Activated CD8-positive, alpha-beta T cell treated with anti-CD3 and anti-CD28 coated beads, Interleukin-2, amount 10 ng/mL, durations not matched to agents 7 days and 5 days (primary cell): ENCODE measurements at places on chromosomes 7 and 10. TPM values are rescaled to one million over a fixed set of nuclear protein-coding genes. Genes with fewer than 3 reads are reported as not detected.

The FFAR4 gene
- not detected for total RNA-seq

The MAD1L1 gene
- total RNA-seq = 82.7 TPM

The TRIL gene
- total RNA-seq = not detected

DNA sequence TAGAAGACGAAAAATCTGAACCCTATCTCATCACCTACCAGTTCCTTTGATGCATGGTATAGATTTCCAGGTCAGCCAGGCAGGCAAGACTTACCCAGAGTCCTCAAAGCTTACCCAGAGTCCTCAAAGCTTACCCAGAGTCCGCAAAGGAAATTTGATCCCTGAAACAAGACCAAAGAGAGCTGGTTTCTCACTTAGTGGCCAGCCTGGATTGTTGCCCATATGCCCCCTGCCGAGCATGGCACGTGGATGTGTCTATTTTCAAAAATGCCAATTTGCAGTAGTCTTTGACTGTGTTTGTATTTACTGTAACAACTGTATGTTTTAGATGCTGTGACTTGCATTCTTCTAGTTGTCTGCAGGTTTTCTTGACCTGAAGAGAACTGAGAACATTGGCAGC, 120.2 kb upstream of the STARD3NL start:
- H3K36me3 ChIP-seq = no peaks in the 10 kb centered on the region
- no peak overlapping the region for H3K27ac ChIP-seq
- DNase-seq = no peak
- H3K27me3 ChIP-seq = peaks cover 11% of the 10 kb centered on the region
- no peaks in the 10 kb centered on the region for H3K4me1 ChIP-seq

GRCh38 chr10:63759335-63759734, 238.1 kb downstream of the REEP3 start:
- no peak overlapping the region for H3K4me3 ChIP-seq
- no peaks in the 10 kb centered on the region for H3K36me3 ChIP-seq
- no peak for DNase-seq
- H3K27ac ChIP-seq = no peak overlapping the region
- no peaks in the 10 kb centered on the region for H3K4me1 ChIP-seq
- H3K27me3 ChIP-seq = peaks cover 23% of the 10 kb centered on the region

GRCh38 chr7:107951172-107951787, 51.7 kb downstream of the LAMB1 start:
- no peaks in the 10 kb centered on the region for H3K36me3 ChIP-seq
- H3K27ac ChIP-seq = no peak overlapping the region
- DNase-seq = no peak
- H3K4me1 ChIP-seq = no peaks in the 10 kb centered on the region

The CFAP70 gene
- total RNA-seq = 0.57 TPM

The RPP30 gene
- 43.7 TPM for total RNA-seq
